ENCODE measurements at places on chromosomes 1 and 21. TPM values are rescaled to one million over a fixed set of nuclear protein-coding genes. Genes with fewer than 3 reads are reported as not detected.
A peak's percentile ranks its signal among the peaks of the same experiment; 100 is the strongest.

Gene ZYG11A
- total RNA-seq: 0.13 TPM

DNA sequence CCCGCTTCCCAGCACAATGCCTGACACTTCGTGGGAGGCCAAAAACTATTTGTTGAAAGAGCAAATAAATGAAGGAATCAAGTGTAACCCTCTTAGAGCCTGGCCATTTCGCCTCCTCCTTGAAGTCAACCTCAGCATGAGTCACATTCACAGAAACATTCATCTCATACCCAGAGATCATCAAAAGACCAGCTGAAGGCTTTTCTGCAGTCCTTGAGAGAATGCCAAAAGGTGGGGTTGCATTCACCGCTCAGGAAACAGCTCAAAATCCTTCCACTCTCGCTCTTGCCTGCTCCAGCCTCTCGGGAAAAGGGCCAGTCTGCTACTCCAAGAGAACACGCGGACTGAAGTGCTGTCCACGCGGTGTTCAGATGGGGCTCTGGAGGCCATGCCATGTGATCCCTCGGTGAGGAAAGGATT, 90.0 kb downstream of the VWA5B1 start:
- no peak for DNase-seq

GRCh38 chr1:97796711-97797110, 124.1 kb downstream of the DPYD start:
- no peak for DNase-seq

GRCh38 chr1:116825207-116825719, 71.0 kb downstream of the CD2 start:
- DNase-seq: no peak

Gene FOXD2
- 0.18 TPM for total RNA-seq

Gene GPR25
- total RNA-seq: 0.29 TPM

DNA sequence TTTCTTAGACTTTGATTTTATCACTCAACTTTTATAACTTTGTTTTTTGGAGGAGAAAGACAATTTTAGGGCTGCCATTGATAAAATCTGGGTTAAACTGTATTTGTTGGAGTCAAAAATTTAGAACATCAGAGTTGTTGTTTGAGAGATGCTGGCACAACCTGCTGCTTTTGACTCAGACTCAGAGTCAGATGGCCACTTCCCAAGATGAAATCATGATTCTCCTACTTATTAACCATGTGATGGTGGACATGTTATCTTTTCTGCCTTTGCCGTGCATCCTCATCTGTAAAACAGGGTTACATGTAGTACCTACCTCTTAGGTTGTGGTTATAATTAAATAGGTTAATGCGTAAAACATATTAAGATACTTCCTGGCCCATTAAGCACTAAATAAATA, 71.2 kb downstream of the PLA2G4A start:
- no peak for DNase-seq

Gene C8B
- not detected for total RNA-seq

DNA sequence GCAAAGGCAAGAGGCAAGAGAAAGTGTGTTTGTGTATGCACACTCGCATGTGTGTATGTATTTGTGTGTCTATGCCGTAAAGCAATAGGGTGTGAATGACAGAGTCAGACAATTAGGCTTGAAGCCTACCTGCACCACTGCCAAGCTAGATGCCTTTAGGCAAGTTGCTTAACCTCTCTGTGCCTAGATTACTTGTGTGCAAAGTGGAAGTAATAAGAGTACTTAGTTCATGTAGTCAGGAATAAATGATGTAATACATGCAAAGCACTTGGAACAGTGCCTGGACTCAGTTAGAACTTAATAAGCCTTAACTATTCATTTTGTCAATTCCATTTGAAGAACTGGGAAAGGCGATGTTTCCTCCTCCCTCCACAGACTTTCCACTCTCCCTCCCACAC, 31.7 kb downstream of the LAMB3 start:
- no peak for DNase-seq

DNA sequence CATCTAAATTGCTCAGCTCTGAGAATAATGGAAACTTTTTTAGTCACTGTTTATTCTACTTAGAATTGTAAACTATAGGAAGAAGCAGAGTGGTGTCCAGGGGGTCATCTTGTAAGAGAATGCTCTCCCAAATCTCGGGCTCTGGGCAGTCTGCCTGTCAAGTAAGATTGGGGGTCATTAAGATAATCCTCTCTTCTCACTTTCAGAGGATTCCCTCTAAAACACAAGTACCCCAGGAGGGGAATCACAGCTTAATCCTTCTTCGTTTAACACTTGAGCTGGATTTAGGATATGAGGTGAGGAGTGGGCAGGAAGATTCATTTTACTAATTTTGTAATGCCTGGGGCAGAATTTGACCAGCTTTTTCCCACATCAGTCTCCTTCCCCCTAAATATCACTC, 81.2 kb downstream of the RPS6KA1 start:
- no peak for DNase-seq

Gene MAP1LC3C
- not detected for total RNA-seq

- no peak for DNase-seq
Measured at GRCh38 chr1:17308593-17308992, 596 bp downstream of the PADI4 start.

DNA sequence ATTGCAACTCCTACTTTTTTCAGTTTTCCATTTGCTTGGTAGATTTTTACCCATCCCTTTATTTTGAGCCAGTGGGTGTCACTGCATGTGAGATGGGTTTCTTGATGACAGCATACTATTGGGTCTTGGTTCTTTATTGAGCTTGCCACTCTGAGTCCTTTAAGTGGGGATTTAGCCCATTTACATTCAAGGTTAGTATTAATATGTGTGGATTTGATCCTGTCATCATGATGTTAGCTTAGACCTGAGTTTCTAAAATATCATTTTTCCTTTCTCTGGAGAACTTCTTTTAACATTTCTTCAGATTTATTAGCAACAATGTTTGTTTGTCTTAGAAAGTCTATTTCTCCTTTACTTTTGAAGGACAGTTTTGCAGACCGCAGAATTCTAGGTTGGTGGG, 11.8 kb upstream of the S100B start:
- DNase-seq: no peak

Gene KISS1
- not detected for total RNA-seq

DNA sequence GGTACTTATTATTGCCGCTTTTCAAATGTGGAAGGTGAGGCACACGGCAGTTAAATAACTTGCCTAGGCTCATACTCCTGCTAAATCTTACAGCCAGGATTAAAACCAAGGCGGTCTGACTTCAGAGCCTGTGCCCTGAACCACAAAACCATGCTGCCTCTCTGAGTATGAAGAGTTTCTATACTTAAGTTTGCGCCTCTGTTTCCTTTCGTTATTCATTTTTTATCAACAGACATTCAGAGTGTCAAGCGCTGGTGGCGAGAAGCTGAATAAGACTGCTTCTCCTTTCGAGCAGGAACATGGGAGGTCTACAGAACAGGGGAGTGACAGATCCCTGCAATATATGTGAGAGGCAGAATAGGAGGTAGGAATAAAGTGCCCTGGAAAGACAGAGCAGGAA, 96.0 kb upstream of the DUSP10 start:
- peak; percentile 66 for DNase-seq

Gene LCE1C
- total RNA-seq: not detected

Gene TAS1R3
- 0.14 TPM for total RNA-seq

Gene TRPM2
- 3.7 TPM for total RNA-seq

DNA sequence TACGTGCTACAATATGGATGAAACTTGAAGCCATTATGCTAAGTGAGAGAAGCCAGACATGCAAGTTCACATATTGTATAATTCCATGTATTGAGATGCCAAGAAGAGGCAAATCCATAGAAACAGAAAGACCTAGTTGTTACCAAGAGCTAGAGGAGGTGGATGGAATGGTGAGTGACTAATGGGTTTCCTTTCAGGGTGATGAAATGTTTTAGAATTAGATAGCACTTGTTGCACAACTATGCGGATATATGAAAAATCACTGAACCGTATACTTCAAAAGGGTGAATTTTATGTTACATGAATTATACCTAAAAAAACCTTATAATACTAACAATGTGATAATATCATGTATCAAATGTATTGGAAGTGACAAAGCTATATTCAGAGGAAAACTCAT, 18.1 kb downstream of the EPHA10 start:
- DNase-seq: no peak

DNA sequence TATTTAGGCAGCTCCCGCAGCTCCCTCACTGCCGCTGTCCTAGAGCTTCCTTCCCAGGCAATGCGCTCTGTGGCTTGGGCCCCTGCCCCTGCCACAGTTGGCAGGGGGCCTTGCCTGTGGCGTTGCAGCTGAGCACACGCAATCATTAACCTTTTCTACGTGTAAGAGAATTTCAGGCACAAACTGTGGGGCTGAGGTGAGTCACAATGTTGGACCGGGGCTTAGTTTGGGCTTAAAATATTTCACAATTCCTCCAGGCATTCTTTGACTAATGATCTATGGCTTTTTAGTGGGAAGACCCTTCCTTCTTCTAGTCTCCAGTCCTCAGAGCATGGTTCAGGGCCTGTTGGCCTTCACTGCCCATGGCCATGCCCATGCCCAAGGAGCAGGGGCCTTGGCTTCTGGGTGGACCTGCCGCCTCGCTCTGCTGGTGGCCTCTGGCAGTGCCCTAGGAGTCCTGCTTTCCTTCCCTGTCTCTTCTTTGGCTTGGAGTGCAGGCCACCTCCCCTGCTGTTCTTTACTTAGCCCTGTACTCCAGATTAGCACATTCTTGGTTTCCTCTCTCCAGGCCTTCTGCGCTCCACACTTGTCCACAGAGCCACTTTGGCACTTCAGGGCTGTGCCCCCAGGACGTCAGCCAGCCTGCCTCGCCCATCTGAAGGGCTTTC, 39.2 kb downstream of the MAPKAPK2 start:
- DNase-seq: no peak

DNA sequence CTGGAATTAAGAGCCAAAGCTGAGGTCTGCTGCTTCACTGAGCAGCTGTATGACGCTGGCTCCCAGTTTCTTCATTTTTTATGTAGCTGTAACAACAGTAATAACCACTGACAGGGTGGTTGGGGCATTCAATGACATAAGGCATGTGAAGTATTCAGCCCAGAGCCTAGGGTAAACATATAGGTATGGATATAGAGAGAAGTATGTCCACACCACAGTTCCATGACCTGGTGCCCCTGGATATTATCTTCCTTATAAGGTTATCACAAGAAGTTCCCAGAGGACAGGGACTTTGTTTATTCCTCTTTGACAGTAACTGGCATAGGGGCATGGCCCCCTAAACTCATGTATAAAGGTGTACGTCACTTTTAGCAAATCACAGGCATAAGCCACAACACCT, 14.7 kb downstream of the RAB42 start:
- DNase-seq: no peak

DNA sequence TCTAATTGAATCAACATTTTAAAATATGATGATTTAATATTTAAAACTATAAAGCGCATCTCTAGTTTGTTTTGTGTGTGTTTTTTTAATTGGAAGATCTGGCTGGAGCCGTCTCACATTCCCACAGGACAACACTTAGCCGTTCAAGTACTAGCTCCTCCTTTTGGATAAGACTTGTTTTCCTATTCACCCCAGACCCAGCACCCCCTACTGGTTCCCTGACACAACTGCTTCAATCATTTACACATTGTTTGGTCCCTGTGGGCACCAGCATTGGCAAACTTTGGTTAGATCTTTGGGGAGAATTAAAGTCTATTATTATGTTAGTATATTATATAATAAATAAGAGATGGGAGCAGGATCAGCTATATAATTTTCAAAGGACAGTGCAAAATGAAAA, 34.5 kb downstream of the TYW3 start:
- peak; percentile 5 for DNase-seq

Gene EPHA2
- total RNA-seq: not detected

Gene LCE2B
- not detected for total RNA-seq

GRCh38 chr1:19648689-19649088, 4.6 kb downstream of the NBL1 start:
- peak; percentile 51 for DNase-seq

GRCh38 chr1:46757956-46758528, 39.1 kb upstream of the EFCAB14 start:
- no peak for DNase-seq

- no peak for DNase-seq
Measured at GRCh38 chr1:228283043-228283371, 75.2 kb downstream of the OBSCN start.

- peak; percentile 9 for DNase-seq
Measured at GRCh38 chr21:35940074-35940927, 120.0 kb downstream of the SETD4 start.

DNA sequence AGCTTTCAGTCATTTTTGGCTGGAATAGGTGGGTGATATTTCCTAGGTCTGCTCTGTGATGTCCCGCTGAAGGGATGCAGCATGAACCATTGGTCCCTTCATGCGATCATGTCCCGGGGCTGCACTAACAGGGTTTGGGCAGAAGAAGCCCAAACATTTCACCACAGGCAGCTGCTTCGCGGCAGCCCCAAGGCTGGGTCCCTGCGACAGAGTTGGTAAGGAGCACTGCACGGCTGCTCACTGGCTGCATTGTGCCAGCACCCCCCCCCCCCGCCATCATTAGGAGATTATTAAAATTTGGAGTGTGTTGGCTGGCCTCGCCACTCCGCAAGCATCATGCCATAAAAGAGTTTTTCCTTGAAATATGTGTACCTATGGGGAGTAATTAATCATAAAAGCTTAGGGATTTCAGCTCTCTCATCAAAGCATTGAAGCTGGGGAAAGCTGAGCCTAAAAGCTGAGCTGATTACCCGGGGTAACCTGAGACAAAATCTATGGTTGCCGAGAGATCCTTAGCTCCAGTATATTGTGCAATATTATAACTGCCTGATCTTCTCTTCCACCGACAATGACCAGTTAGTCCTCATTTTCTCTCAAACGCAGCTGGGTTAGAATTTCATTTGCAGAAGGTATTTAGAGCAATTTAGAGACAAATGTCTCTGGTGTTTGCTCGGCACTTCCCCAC, 62.5 kb downstream of the PEX14 start:
- DNase-seq: no peak

GRCh38 chr1:214532070-214532469, 19.3 kb downstream of the PTPN14 start:
- DNase-seq: no peak

Gene KRTAP19-3
- total RNA-seq: not detected

Gene VAV3
- 5.3 TPM for total RNA-seq

GRCh38 chr1:201877877-201878401, 10.8 kb upstream of the SHISA4 start:
- DNase-seq: peak; percentile 44

Gene AGBL4
- not detected for total RNA-seq

DNA sequence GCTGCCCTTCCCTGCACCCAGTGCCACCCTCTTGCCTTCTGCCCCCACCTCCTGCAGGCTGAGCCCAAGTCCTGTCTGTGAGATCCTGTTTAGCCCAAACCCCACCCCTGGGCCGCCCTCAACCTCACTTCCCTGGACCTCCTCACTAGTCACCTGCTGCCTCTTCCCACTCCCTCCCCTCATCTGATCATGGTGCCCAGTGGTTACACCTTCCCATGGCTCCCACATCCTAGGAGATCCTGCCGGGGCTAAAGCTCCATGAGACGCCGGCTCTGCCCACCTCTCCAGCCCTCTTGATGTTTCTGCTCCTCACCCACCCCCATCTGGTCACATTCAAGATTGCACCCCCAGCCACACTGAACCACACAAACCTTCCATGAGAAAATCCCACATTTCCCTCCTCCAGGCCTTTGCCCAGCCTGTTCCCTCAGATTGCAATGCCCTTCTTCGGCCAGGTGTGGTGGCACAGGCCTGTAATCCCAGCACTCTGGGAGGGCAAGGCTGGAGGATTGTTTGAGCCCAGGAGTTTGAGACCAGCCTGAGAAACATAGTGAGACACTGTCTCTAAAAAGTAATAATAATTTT, 17.0 kb downstream of the TTC39A start:
- no peak for DNase-seq

- DNase-seq: peak; percentile 71
Measured at GRCh38 chr1:244460197-244460596, 876 bp upstream of the CATSPERE start.

GRCh38 chr1:29280409-29281131, 44.2 kb downstream of the PTPRU start:
- no peak for DNase-seq

GRCh38 chr1:100383743-100384405, 31.6 kb downstream of the CDC14A start:
- no peak for DNase-seq
